ENCODE measurements at places on chromosomes 1 and 21. TPM values are rescaled to one million over a fixed set of nuclear protein-coding genes. Genes with fewer than 3 reads are reported as not detected.

DNA sequence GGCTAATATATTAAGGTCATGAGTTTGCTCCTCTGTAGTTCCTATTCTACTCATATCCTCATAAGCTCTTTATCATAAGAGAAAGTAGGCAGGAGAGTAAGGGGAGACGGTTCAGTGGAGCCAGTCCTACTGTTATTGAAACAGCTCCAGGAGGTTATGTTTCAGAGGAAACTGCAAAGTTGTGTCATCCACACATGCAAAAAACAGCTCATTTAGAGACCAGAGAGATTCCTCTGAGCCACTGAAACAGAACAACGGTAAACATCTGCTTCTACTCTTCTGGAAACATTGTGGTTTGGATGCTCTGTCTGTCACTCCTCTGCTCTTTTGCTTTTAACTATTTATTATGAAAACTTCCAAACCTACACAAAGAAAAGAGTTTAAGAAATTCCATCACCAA is 66.3 kb upstream of the PPP2R5A start:
- no peak for DNase-seq

- no peak for DNase-seq
Observed at GRCh38 chr1:201809876-201810275, 19.1 kb upstream of the IPO9 start.

GRCh38 chr1:113868387-113869083 is 3.0 kb downstream of the PTPN22 start:
- no peak for DNase-seq

- DNase-seq, result no peak
Observed at GRCh38 chr1:209624558-209625549, 27.4 kb downstream of the LAMB3 start.

GRCh38 chr1:11027316-11027715 is 14.9 kb downstream of the TARDBP start:
- no peak for DNase-seq

- DNase-seq, result peak; percentile 24
Observed at GRCh38 chr1:145962157-145963102, 1.9 kb downstream of the ANKRD34A start.

GRCh38 chr1:85022700-85023099 is 25.6 kb downstream of the MCOLN3 start:
- no peak for DNase-seq

- DNase-seq, result no peak
Observed at GRCh38 chr1:212713465-212714136, 14.0 kb upstream of the BATF3 start.

DNA sequence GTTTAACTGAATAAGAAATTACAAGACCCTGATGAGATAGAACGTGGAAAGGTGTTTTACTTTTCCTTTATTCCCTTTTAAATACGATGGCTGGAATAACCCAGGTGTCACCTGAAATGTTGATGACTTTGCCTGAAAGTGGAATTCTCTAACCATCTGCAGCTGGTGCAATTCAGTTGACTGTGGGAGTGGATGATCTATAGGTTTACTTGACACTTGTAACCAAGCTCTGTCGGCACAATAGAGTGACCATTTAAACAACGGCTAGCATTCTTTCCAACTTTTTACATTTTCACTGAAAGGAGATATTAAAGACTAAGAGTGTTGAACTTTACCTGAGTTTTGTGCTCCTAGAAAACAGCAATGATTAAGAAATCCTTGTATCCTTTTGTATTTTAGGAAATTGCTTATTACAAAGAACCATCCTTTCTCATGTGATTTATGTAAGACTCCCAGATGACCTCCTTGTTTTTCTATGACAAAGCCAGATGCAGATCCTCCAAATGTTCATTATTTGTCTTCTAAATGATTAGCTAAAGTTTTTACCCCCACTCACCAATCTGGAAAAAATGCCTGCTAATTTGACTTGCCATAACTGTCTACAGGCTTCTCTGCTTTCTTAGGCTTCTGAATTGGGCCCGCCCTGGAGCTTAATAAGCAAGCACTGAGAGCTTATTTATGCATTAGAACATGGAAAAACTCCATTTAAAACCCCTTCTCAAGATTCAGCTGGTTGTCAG is 129.5 kb upstream of the LRRC7 start:
- no peak for DNase-seq

DNA sequence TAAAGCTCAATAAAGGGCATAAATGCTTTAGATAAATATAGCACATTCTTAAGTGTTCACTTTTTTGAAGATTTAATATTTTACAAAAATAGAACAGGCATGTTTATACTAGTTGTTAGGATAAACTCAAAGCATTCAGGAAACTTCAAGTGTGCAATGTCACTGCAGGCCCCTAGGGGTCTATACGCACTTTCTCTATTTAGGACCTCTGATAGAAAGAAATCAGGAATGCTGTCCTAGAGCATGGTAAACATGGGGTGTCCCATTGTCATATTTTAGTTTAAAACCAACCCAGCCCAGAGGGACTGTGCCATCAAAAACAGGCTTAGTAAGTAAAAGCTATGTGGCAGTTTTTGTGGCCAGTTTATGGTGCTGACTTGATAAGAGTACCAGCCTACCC is 102.2 kb downstream of the BARHL2 start:
- DNase-seq, result no peak

DNA sequence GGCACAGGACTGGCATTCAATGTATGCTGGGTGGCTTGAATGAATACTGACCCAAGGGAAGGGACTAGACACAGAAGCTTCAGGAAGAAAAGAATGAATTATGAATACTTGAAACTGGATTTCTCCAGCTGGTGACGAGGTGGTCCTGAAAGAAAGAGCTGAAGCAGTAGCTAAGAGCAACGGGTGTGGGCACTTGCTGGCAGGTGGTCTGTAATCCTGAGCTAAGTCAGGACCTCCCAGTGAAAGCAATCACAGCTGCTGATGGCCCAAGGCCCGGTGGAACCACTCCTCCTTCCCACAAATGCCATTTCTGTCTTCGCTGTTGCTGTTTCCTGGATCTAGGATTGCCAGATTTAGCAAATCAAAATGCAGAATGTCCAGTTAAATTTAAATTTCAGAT is 47.0 kb downstream of the NEK2 start:
- no peak for DNase-seq

DNA sequence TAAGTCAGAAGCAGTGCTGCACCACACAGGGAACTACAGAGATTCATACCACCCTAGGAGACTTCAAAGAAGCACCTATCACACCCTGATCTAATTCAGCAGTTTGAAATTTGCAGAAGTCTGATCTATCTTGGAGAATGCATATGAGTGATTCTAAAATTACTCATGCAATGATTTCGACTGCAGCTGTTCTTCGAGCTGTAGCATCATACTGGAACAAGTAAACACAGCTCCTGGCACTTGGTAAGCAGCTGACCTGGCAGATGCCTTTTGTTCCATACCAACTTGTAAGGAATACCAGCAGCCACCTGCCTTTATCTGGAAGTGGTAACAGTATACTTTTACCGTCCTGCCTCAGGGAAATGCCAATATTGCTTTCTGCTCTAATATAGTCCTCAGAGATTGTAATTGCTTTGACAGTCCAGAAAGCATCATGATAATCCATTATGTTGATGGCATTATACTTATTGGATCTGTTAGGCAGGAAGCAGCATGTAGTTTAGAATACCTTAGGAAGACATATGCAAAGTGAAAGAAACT is 25.7 kb downstream of the AADACL4 start:
- DNase-seq, result no peak

- DNase-seq, result peak; percentile 91
Observed at GRCh38 chr1:160830321-160831153, 32.1 kb downstream of the CD244 start.

DNA sequence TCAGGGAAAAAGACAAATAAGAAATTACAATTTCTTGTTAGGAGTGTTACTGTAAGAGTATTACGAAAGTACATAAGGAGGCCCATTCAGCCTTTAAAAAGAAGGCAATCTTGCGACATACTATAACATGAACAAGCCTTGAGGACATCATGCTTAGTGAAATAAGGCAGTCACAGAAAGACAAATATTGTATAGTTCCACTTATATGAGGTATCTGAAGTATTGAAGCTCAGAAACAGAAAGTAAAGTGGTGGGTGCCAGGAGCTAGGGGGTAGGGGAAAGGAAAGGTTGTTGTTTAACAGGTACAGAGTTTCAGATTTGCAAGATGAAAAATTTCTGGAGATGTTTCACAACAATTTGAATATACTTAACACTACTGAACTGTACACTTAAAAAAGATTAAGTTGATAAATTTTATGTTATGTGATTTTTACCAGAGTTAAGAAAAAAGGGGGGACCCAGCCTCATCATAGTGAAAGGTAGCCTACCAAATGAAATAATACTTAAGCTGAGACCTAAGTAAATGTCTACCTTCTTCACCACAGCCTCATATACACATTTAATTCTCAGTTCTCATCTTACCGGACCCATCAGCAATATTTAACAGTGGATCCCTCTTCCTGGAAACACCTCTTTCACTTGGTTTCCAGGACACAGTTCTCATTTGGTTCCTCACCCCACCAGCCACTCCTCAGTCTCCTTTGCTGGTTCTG is 19.5 kb downstream of the USP24 start:
- DNase-seq, result no peak

GRCh38 chr1:44401256-44402228 is 3.5 kb upstream of the RNF220 start:
- DNase-seq, result no peak

DNA sequence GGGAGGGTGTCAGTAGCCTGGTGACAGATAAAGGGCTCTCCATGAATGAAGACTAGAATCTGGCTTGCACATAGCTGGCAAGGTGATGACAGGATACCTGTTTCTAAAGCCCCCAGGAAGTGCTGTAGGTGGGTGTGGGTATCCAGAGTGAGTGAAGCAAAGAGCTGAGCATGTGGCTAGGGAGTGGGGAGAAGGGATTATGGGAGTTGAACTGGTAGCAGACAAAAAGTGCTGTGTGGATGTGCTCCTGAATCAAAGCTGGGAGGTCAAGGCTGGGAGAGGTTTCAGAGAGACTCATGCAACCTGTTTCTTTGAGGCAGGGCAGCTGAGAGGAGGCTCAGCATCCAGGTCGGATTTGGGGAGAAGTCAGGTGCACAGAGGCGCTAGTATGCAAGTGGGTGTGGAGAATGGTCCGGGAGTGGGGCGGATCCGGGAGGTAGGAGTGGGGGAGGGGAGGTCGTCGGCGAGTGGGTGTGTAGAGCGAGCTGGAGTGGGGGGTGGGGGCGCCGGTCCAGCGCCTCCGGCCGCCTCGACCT is 600 bp downstream of the ASTN1 start:
- peak; percentile 20 for DNase-seq

DNA sequence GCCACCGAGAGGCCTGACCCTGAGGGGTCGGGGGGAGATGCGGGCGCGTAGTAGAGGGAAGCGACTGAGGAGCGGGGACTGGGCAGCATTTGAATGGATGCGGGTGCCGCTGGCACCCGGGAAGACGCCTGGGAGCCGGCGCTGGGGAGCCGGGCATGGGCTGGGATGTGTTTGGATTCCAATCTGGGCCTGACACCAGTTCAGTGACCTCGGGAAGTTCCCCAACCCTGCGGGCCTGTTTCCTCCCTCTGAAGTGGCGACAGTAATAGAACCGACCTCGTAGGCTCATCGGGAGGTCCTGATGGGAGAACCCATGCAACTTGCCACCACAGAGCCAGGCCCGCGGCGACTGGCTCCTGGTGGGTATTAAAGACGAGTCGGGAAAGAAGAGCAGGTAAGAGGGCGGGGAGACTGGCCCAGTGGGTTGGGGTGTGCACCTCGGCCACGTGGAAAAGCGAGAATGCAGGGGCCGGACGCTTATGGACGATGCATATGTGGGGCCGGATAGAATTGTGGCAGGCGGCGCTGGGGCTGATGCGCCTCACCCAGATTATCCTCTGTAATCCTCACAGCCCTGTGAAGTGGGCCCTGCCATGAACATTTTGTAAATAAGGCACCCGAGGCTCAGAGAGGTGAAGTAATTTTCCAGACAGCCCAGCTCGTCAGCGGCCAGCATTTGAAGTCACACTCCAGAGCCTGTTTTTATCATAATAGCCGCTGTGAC is 105.8 kb downstream of the SLC16A1 start:
- DNase-seq, result peak; percentile 42

DNA sequence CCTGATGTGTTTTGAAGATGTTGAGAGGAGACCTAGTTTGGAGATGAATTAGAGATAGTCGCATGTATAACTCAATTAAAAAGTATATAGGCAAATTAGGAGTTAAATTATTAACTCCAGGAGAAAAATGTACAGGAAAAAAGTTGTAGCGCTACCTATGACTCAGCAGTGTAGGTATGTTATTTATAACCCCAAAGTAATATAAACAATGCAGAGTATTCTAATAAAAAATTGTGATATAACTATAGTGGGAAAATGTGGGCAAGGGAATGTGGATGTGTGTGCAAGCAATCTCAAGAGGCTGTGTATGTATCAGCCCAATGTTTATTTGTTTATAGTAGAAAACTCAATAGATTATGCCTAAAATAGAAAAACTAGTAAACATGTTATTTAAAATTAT is 144.5 kb downstream of the BRINP2 start:
- DNase-seq, result no peak

DNA sequence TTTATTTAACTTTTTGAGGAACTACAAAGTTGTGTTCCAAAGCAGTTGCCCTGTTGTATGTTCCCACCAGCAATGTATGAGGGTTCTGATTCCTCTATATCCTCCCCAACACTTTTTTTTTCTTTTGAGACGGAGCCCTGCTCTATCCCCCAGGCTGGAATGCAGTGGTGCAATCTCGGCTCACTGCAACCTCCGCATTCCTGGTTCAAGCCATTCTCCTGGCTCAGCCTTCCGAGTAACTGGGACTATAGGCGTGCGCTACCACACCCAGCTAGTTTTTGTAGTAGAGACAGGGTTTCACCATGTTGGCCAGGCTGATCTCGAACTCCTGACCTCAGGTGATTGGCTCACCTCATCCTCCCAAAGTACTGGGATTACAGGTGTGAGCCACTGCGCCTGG is 60.4 kb upstream of the ENAH start:
- no peak for DNase-seq

- DNase-seq, result peak; percentile 78
Observed at GRCh38 chr21:42218836-42219605, at the start of gene ABCG1. Gene ABCG1 (plus strand): TSS chr21:42219140. CDS start chr21:42219263, 123 bp downstream.

DNA sequence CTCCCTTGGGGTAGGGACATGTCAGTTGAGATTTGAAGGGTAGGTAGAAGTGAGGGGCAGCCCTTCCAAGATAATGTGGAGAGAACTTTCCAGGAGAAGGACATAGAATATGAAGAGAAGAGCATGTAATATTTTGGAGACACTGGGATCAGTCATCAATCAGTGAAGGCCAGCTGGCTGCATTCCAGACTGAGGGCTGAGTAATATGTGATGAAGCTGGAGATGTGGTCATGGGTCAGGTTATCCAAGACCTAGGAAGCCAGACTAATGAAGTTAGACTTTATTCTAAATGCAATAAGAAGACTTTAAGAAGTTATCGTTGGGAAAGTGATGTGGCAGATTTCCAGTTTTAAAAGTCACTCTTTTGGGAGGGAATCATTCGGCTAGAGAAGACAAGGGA is 262.0 kb downstream of the HMCN1 start:
- DNase-seq, result no peak

- no peak for DNase-seq
Observed at GRCh38 chr1:59521456-59521855, 224.6 kb downstream of the FGGY start.

GRCh38 chr1:219701476-219701875 is 88.6 kb upstream of the ZC3H11B start:
- DNase-seq, result no peak

- DNase-seq, result peak; percentile 39
Observed at GRCh38 chr1:204296431-204296988, 63.2 kb downstream of the PLEKHA6 start.

TOMM20 gene
- 182 TPM for total RNA-seq

CELF3 gene
- 0.42 TPM for total RNA-seq

GATAD2B gene
- 44.5 TPM for total RNA-seq

OR2T33 gene
- total RNA-seq, result not detected

SPATA17 gene
- total RNA-seq, result 0.46 TPM

OXCT2 gene
- total RNA-seq, result 1.7 TPM

PLA2G2C gene
- not detected for total RNA-seq

SPATA21 gene
- 0.07 TPM for total RNA-seq

ARHGEF16 gene
- 15.5 TPM for total RNA-seq

ATF6 gene
- total RNA-seq, result 13.7 TPM
